ENCODE measurements at places on chromosomes 1 and 21.
A peak's percentile ranks its signal among the peaks of the same experiment; 100 is the strongest.

DNA sequence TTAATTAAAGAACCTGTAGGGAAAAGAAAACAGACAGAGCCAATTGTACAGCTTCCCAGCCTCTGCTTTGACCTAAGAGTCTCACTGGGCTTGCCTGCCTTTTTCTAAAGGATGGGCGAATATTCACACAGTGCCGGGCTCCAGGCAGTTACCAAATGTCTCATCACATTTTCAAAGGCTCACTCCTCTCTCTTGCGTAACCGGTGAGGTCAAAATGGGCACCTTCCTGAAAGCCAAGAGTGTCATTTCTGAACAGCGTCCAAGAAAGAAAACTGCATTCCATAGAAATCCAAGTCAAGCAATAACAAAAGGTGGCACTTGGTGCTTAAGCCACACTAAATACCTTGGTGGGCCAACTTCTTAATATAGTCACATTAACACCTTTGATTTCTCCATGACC lies 710 bp upstream of the PALMD start:
- DNase-seq: no peak

DNA sequence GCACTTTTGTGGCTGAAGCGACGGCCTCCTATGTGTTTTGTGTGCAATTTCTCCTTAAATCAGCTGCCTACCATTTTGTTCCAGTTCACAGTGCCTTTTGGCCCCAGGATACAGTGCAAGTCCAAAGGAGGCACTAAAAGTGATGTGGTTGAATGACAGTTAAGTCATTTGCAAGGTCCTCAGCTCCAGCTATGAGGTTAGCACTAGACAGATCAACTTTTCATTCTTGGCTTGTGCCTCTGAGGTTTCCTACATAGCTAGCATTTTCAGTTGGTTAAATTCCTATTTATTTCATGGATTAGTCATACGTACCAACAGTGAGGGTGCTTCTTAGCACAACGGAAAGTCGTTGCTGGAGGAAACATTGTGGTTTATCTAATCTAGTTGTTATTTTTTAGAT lies 59.3 kb upstream of the NTPCR start:
- no peak for DNase-seq

- DNase-seq: peak; percentile 54
Measured at GRCh38 chr1:160726498-160727315, 12.3 kb upstream of the SLAMF7 start.

GRCh38 chr1:2778220-2778592 lies 23.3 kb downstream of the TTC34 start:
- DNase-seq: no peak

GRCh38 chr1:11379851-11380250 lies 99.1 kb upstream of the DISP3 start:
- DNase-seq: no peak

- no peak for DNase-seq
Measured at GRCh38 chr1:153953859-153954365, 4.5 kb downstream of the CRTC2 start.

DNA sequence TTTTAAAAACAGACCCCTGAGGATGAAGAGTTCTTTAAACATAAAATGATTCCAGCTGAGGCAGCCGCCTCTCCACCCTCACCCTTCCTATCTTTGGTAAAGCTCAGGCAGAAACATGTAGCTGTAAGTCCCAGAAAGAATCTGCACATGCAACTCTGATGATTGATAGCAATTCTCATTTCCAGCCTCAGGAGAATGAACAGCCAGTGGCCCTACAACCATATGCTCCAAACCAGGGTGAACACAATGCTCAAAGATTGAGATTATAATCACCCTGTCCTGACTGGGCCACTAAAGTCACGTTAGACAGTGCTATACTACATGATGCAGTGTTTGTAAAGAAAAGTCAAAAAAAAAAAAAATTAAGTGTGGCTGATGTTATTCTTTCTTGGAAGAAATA lies 80.2 kb downstream of the LMX1A start:
- no peak for DNase-seq

DNA sequence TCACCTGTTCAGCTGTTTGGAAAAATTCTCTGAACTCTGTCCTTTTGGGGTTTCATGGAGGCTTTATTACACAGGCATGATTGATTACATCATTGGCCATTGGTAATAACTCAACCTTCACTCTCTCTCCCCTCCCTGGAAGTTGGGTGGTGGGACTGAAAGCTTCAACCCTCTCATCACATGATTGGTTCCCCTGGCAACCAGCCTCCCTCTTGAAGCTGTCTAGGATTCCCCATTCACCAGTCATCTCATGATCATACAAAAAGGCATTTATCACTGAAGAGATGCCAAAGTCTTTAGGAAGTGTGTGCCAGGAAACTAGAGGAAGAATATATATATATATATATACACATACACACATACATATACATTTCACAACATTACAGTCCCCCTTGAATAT lies 228.5 kb downstream of the ZNF326 start:
- no peak for DNase-seq

DNA sequence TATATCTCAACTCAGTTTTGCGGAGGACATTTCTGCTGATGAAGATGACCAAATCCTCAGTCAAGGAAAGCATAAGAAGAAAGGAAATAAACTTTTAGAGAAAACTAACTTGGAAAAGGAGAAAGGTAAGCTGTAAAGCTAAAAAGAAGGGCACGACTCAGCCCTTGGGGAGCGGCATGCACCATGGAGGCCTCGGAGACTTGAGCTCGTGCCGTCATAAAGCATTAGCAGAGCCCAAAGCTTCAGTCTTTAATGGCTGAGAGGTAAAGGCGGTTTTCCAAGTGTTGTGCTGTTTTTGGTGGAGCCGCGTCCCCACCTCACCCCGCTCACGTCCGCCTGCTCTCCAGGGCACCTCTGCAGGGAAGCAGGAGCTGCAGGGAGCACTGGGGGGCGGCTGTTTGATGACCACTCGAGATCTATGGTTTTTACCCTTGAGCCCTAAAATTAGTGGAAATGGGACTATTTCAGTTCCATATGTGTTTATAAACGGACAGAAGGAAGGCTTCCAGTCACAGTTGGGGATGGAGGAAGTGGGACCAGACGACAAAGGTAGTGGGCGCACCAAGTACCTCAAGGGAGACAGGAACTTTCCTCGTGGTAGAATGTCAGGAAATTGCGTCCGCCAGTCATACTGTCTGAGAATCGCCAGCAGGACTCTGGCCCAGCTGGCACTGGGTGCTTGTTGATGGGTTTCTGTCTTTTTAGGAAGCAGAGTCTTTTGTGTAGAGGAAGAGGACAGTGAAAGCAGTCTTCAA lies 27.6 kb downstream of the RRP1B start:
- DNase-seq: no peak

DNA sequence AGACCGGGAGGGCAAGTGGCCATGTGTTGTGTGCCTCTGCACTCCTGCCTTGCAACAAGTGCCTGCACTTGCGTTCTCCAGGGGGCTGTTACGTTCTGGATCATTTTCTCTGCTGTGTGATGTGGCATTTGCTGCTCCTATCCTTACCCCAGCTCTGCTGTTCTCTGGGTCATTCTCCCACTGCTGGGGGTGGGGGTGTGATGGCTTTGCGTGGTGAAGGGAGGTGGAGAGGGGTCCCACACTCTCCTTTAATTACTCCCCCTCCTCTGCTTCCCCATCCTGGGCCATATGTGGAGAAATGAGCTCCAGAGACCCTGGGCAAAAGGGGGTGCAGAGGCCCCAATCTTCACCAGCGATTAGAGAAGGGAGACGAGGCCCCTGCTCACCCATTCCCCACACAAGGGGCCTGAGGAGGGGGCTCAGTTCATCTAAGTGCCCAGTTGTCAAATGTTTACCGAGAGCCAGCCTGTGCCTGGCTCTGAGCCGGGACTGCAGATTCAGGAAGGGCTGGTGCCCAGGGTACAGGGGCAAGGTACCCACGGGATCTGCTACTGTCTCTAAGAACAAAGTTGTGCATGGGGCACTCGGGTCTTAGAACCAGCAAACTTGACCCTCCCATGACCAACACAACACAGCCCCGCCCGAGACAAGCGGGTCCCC lies 355.4 kb downstream of the PTPRU start:
- no peak for DNase-seq

DNA sequence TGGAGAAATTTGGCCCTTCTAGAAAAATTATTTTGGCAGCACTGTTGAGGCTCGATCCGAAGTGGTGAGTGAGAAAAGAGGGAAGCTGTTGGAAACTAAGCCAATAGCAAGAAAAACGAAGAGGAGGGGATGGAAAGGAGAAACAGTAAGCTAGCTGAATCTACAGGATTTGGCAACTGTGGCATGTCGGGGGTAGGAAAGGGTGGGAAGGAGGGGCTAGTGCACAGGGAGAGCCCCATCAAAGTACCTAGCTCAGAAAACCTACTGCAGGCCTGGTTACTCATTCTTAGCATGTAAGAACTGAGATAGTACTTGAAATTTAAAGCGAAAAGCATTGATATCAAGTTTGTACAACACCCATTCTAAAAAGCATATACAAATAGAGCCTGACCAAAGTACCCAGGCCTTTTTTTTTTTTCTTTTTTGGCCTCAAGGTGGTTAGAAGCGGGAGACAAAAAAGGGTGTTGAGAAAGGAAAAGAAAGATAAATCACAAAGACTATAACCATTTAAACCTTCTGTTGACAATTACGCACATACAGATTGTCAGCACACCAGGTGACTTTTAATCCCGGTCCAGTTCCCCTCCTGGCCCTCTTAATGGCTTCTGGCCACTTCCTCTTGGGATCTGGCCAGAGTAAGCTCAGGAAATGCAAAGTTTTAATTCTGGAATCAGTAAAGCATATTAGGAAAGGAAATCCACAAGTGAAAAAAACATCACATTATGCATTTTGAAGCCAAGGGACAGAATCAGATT lies 50.4 kb downstream of the SLC16A1 start:
- DNase-seq: no peak

DNA sequence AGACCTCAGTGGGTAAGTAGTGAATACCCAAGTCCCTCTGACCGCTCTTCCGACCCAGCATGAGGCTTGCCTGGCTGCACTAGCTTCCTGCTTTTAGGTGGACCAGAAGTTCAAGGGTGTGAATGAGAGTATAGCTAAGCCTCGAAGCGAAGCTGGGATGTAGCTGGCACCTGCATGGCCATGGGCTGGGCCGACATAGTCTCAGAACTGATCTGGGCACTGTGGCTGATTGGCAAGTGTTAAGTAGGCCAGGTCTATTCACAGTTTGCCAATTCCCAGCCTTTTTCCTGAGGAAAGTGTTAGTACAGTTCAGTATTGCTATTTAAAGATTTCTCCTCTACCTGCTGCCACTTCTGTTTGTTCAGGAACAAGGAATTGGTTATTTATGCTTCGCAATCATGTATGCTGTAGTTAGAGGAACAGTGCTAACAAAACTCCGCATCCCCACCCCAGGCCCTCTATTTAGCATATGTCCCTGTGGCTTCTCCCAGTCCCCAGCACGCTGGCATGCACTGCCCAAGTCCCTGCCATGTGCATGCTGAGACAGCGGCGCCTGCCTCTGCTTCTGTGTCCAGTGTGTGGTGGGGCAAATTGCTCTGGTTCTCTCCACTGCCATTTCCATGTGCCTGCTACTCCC lies 16.3 kb downstream of the SPATA46 start:
- DNase-seq: no peak

DNA sequence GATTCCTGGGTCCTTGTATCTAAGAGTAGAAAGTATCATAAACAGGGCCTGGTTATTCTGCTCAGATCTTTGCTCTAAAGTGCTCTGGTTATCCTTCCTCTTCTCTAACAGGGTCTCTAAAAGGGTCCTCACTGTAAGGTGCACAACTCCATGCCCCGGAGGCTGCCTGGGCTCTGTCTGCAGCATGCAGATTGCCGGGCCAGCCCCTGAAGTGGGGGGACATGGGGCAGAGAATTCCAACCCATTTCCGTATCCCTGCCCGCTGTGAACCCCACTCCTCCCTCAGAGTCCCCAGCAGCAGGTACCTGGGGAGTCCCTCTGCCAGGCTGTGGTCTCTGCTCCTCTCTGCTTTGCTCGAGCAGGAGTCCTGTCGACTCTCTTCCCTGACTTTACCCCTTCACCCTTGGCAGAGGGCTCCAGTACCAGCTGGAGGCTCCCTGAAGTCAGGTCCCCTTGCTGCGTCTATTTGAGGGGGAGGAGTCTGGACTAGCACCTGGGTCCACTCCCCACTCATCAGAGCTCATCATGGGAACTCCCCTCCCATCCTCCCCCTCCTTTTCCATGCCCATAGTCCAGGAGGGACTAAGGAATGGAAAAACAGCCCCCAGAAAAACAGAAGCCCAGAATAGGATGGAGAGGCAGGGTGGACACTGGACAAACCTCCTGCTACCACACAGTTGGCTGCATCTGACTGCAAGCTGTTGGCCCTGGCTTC lies 12.1 kb downstream of the BLACAT1 start:
- no peak for DNase-seq

GRCh38 chr1:26274801-26275425 lies 5.0 kb upstream of the SH3BGRL3 start:
- DNase-seq: no peak

DNA sequence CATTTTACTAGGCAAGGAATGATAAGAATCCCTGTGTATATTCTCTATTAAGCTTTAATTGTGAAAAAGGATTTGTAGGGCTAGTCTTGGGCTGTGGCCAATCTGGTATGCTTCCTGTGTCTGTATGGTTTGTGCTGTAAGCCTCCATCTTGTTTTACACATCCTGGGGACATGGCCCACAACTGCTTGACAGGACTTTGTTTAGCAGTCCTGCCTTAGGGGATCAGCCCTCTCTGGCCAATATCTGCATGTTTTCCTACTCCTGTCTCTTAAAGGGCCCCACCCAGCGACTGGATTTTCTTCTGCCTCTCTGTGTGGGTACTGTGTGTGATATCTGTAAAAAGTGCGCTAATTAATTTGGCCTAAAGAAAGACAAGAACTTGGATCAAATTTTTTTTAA lies 813.2 kb downstream of the PLA2G4A start:
- no peak for DNase-seq

DNA sequence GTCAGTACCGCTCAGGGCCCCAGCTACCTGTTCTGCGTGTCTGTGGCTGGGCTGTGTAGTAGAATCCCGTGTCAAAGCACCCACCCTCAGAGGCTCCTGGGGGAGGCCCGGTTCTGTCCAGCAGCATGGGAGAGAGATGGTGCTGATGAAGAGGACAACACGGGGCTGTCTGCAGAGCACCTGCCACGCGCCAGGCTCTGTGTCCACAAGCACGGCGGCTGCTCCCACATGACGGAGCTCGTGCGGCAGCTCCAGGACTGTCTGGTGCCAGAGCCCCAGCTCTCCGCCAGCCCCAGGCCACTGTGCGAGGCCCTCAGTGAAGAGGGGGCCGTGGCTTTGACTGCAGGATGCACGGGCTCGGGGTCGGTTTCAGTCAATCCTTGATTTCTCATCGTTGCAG lies 42.0 kb upstream of the TSPEAR start:
- no peak for DNase-seq
